ENCODE measurements at places on chromosomes 13 and 19. TPM values are rescaled to one million over a fixed set of nuclear protein-coding genes. Genes with fewer than 3 reads are reported as not detected.
A peak's percentile ranks its signal among the peaks of the same experiment; 100 is the strongest.

The ZNF724 gene
- total RNA-seq = 8.7 TPM

The FOXA3 gene
- total RNA-seq = not detected

The RFPL4A gene
- total RNA-seq = not detected

The CPB2 gene
- total RNA-seq = not detected

The IFNL1 gene
- not detected for total RNA-seq

GRCh38 chr13:110310541-110311442 lies 3.7 kb downstream of the COL4A2 start:
- peaks cover 17% of the 10 kb centered on the region for H3K4me1 ChIP-seq
- no peak for DNase-seq
- no peaks in the 10 kb centered on the region for H3K36me3 ChIP-seq

DNA sequence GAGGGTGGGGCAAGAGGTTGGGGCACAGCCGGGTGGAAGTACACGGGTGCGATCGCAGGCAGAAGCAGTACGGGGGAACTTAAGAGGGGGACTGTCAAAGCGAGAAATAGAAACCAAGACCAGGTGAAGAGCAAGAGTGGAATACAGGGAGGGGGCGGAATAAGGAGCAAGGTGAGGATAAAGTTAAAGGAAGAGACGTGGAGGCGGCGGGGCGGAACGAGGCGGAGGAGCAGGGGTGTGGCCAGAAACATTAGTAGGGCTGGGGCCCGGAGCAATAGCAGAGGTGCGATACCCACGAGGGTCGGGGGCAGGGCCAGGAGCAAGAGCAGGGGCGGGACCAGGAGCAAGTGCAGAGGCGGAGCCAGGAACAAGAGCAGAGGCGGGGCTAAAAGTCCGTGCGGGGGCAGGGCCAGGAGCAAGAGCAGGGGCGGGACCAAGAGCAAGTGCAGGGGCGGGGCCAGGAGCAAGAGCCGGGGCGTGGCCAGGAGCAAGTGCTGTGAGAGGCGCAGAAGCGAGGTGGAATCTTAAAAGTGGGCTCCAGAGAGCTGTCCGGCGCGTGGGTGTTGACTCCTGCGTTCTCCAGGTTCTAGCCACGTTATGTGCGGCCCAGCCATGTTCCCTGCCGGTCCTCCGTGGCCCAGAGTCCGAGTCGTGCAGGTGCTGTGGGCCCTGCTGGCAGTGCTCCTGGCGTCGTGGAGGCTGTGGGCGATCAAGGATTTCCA lies 1.2 kb downstream of the CATSPERG start:
- peaks cover 5% of the 10 kb centered on the region for H3K4me1 ChIP-seq
- DNase-seq = peak; percentile 98
- H3K27ac ChIP-seq = peak overlapping the region; percentile 69
- peak overlapping the region; percentile 73 for H3K4me3 ChIP-seq
- no peaks in the 10 kb centered on the region for H3K27me3 ChIP-seq

DNA sequence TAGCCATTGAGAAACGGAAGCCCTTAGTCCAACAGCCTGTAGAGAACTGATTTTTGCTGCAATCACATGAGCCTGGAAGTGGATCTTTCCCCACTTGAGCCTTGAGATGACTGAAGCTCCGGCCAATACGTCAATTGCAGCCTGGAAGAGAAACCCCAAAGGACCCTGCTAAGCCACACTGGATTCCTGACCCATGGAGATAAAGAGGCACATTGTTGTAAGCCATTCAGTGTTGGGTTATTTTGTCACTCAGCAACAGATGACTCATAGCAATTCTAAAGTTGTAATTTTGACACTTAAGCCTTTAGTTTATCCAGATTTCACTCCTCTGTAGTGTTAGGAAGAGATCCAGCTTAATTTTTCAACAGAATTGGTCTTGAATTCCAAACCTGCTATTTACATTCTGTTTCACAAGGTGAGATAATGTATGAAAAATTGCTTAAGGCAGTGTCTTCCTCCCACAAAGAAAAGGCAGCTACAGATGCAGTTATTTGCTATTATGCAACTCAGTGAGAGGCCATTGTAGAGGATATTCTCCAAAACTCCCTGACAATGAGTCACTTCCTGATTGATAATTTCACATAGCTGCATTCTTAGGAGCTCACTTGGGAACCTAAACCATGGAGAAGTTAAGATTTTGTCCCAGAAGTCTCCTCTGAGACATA lies 59.4 kb upstream of the TSHZ3 start:
- no peaks in the 10 kb centered on the region for H3K36me3 ChIP-seq
- H3K4me1 ChIP-seq = no peaks in the 10 kb centered on the region
- DNase-seq = no peak
- H3K27me3 ChIP-seq = 0 out of 2 replicates have a peak, but pooled peaks cover 2% of the 10 kb centered on the region

DNA sequence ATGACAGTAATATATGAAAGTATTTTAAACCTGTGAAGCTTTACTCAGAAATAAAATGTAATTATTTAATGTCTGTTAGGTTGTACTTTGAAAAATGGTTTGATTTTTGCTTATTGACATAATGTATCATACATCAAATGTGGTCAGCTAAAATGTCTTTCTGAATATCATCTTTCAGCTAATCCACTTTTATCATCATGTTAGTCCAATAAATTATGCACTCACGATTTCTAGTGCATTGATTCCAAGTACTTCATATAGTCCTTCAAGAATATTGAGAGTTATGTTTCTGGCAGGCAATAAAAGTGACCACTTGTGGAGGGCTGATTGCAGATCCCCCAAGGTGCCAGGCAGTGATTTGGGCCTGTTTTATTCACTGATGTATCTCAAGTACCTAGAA lies 1204.1 kb downstream of the OLFM4 start:
- no peak for DNase-seq
- H3K36me3 ChIP-seq = no peaks in the 10 kb centered on the region
- no peak overlapping the region for H3K4me3 ChIP-seq

- no peak overlapping the region for H3K27ac ChIP-seq
- no peak overlapping the region for H3K4me3 ChIP-seq
- peaks cover 18% of the 10 kb centered on the region for H3K4me1 ChIP-seq
- H3K36me3 ChIP-seq = no peaks in the 10 kb centered on the region
- no peak for DNase-seq
Observed at GRCh38 chr19:55554302-55554701, 9.0 kb upstream of the SBK3 start.

Measured in PC-9 (cell line).